WTC11 (cell line): ENCODE measurements at places on chromosomes 16 and 17.

GRCh38 chr17:28041844-28042656 is 427 bp upstream of the NLK start:
- no peak for DNase-seq

DNA sequence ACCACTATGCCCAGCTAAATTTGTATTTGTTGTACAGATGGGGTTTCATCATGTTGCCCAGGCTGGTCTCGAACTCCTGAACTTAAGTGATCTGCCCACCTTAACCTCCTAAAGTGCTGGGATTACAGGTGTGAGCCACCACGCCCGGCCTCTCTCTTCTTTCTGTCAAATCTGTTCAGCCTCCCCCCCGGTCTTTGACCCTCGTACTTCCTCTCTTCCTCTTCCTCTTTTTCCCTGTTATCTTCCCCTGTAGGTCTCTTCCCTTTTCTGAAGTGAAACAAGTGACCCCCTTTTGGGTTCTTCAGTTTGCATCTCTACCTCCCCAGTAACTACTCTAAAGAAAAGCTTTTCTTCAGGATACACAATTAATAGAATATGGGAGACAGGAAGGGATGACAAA is 31.7 kb upstream of the DHX40 start:
- DNase-seq = no peak

- DNase-seq = peak; percentile 30
Measured at GRCh38 chr16:17227278-17227677, 243.5 kb downstream of the XYLT1 start.

DNA sequence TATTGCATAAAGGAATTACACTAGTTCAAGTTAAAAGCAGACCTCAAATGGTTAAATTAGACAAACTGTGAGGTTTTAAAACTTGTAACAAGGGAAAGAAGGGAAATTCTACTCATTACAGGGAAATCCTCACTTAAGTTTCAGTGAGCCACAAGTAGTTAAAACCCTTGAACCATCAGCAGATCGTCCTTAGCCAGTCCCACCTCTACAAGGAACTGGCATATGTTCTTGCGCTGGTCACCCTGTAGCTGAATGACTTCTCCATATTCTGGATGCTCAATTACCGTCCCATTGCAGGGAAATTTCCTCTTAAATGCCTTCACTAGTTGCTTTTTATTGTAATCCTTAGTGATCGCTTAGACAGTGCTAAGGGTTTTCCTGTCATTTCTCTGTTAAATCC is 5.5 kb downstream of the PRSS21 start:
- DNase-seq = no peak

DNA sequence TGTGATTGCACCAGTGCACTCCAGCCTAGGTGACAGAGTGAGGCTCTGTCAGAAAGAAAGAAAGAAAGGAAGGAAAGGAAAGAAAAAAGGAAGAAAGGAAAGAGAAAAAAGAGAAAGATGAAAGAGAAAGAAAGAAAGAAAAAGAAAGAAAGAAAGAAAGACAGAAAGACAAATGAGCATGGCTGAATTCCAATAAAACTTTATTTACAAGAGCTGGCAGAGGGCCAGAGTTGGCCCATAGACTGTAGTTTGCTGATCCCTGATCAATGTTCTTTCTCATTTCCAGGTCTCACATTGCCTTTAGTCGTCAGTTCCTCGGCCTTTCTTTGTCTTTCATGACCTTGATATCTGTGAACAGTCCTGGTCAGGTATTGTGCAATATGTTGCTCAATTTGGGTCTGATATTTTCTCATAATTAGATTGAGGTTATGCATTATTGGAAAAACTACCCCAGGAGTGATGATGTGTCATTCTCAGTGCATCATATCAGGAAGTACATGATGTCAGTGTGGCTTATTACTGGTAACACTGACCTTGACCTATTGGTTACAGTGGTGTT is 68.5 kb upstream of the MED9 start:
- DNase-seq = no peak

DNA sequence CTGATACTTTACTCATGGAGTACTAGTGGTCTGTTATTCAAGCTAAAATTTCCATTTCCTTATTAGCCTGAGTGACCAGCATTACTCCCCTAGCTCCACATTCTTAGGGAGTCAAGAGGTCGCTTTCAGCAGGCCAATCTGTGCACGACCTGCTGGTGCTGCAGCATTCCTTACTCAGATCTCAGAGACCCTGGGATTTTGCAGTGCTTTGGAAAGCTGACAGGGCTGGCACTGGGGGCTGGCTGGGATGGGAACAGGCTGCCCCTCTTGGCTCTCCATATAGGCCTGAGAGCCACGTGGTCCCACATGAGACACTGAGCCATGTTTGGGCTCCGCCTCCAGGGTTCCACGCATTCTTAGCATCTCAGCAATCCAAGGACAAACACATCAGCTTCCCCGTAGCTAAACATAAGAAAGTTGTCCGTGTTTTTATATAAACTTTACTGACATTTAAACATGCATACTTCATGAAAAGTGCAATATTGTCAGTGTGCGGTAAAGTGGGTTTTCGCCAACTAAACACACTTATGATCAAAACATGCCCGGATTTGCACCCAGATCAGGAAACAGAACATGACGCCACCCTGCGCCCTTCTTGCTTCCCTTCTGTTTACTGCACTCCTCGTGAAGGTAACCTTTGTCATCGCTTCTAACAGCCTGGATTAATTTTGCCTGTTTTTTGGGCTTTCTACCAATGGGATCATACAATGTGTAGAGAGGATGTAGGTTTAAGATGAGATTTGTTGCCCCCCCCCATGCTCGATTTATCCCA is 254.5 kb upstream of the CACNG5 start:
- DNase-seq = peak; percentile 28

DNA sequence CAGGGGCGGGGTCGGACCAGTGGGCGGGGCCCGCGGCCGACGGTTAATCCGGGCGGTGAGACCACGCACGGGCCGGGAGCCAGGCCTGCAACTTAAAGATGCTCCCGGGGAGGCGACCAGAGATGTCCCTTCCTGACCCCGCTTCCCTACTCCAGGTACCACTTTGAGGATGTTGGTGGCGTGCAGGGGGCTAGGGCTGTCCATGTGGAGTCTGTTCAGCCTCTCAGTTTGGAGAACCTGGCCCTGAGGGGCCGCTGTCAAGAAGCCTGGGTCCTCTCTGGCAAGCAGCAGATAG is 580 bp downstream of the RANGRF start:
- peak; percentile 82 for DNase-seq

GRCh38 chr16:24815021-24815420 is 30.7 kb upstream of the SLC5A11 start:
- no peak for DNase-seq

- DNase-seq = no peak
Measured at GRCh38 chr17:7612294-7612640, 2.4 kb downstream of the FXR2 start.

GRCh38 chr16:68297908-68298307 is 12.8 kb downstream of the SLC7A6OS start:
- no peak for DNase-seq

- DNase-seq = no peak
Measured at GRCh38 chr16:17382514-17382913, 88.2 kb downstream of the XYLT1 start.

DNA sequence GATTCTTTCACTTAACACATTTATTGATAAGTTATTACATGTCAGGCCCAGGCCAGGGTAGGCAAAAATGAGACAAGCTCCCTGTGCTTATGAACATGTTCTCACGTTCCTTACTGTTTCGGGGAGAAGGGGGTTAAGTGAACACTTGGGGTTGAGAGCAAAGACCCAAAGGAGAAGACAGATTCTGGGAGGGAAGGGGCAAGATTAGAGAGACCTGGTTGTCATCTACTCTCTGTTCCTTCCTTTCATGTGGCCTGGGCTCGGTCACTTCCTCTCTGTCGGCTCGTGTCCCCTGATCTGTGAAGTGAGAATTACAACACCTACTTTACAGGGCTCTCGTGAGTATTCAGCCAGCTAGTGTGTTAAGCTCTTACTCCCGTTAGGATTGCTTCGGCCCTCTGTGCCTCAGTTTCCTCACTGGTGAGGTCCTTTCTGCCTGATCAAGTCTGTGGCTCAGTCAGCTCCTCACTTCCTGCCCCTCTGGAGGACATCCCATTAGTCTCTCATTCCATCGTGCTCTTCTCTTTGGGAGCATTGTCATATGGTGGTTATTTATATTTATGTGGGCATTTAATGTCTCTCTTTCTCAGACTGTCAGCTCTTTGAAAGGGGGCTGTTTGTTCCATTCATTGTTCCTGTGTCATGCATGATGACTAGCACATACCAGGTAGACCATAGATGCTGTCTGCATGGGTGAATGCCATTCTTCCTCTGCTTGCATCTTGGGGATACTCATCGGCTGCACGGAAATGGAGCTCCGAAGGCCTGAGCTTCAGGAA is 38.9 kb downstream of the PLCG2 start:
- DNase-seq = no peak

- DNase-seq = peak; percentile 25
Measured at GRCh38 chr17:34154961-34155730, 99.9 kb upstream of the CCL2 start.

GRCh38 chr16:75861311-75862097 is 135.2 kb upstream of the CPHXL start:
- DNase-seq = no peak

DNA sequence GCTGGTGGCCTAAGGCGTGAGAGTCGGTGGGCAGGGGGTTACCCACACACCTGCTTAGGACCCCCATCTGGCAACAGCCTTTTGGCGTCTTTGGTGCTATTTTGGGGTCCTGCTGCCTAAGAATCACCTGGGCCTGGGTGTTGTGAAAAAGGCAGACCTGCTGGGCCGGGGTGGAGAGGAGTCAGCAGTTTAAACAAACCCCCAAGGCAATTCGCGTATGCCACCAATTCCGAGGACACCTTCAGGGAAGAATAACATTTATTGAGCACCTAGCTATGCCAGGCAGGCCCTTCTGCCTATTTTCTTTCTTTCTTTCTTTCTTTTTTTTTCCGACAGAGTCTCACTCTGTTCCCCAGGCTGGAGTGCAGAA is 53.9 kb upstream of the TOB1 start:
- no peak for DNase-seq

DNA sequence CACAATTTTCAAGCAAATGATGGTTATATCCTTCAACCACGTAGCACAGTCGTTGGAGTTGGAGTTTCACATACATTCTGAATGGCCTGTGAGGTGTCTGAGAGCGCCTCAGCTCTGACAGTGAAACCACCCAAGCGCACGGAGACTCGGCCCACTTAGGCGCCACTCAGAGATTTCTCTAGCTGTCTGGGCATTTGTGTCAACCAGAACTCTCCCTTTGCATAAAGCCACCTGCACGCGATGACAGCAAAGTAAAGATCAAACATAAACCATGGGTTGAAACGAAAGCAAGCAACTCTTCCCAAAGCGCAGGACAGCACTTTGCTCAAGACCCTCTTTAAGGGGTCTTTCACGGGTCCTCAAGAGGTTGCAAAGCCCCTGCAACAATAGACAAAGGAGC is 533 bp downstream of the SLC6A4 start:
- DNase-seq = no peak

- no peak for DNase-seq
Measured at GRCh38 chr16:80330803-80331202, 210.0 kb upstream of the DYNLRB2 start.
